ENCODE measurements at places on chromosomes 3 and 15.

- DNase-seq, result no peak
Measured at GRCh38 chr3:139653582-139653981, 24.2 kb downstream of the NMNAT3 start.

GRCh38 chr15:44385344-44385942 lies 42.0 kb upstream of the CTDSPL2 start:
- DNase-seq, result no peak

GRCh38 chr3:11613319-11613718 lies 30.4 kb downstream of the VGLL4 start:
- no peak for DNase-seq

GRCh38 chr3:179788996-179789395 lies 136.2 kb downstream of the USP13 start:
- DNase-seq, result no peak

DNA sequence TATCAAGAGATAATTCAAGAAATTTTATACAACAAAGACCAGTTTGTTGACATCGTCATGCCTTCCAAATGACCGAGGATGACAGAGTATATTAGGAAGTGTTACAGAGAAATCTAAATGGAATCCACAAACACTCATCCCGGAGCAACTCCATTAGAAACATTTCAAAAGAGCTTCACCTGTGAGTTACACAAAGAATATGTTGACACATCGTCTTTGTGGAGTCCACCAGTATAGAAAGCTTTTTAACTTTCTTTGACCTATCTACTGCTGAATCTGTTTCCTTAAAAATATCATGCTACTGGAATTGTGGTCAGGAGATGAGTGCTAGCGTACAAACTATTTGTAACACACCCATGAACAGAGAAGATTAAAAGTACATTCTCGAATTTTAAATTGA lies 130.4 kb downstream of the SUCLG2 start:
- no peak for DNase-seq
